CD4-positive, alpha-beta memory T cell (primary cell): ENCODE measurements at places on chromosomes 16 and 17. TPM values are rescaled to one million over a fixed set of nuclear protein-coding genes. Genes with fewer than 3 reads are reported as not detected.

SLC35G6 gene
- not detected for total RNA-seq

- peak; percentile 8 for DNase-seq
These were observed 546 bp upstream of the NDUFB10 start for GRCh38 chr16:1958715-1959268.

- DNase-seq: no peak
These were observed 174.8 kb downstream of the NTN1 start for GRCh38 chr17:9195961-9196670.

GRCh38 chr17:45579529-45580495, 89.3 kb upstream of the PLEKHM1 start:
- DNase-seq: no peak
